ENCODE measurements at places on chromosomes 1 and 21.
A peak's percentile ranks its signal among the peaks of the same experiment; 100 is the strongest.

GRCh38 chr21:34351786-34352241, 12.0 kb upstream of the KCNE2 start:
- DNase-seq = no peak

DNA sequence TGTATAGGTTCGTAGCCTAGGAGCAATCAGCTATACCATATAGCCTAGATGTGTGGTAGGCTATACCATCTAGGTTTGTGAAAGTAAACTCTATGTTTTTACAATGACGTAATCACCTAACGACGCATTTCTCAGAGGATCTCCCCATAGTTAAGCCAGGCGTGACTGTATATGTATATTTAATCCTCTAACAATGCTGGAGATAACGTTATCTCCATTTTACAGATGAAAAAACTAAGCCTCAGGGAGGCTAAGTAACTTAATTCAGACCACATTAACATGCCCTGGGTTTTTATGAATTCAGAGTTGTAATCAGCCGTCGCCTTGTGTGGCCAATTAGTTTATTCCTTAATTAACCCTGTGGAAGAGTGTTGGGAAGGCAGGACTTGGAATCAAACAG, 107.7 kb upstream of the PLXNA2 start:
- DNase-seq = no peak

DNA sequence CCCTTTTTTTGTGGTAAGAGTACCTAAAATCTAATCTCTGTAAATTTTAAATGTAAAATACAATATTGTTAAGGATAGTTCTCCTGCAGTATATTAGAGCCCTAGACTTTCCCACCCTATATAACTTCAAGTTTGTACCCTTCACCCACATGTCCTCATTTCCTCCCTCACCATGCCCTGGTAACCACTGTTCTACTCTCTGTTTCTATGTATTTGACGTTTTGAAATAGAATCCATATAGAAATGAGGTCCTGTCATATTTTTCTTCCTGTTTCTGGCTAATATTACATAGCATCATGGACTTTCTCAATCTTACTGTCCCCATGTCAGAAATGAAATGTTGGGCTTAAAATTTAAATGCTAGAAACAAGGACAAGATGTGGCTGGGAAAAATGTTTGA, 24.8 kb downstream of the GBP7 start:
- DNase-seq = no peak

GRCh38 chr1:9573723-9574122, 15.0 kb upstream of the TMEM201 start:
- peak; percentile 38 for DNase-seq

DNA sequence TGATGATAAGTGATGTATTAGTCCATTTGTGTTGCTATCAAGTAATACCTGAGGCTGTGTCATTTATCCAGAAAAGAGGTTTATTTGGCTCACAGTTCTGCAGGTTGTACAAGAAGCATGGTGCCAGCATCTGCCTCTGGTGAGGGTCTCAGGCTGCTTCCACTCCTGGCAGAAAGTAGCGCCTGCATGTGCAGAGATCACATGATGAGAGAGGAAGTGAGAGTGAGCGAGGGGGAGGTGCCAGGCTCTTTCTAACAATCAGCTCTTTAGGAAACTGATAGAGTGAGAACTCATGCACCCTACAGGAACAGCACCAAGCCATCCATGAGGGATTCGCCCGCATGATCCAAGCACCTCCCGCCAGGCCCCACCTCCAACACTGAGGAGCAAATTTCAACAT, 2.2 kb upstream of the FHAD1 start:
- no peak for DNase-seq

DNA sequence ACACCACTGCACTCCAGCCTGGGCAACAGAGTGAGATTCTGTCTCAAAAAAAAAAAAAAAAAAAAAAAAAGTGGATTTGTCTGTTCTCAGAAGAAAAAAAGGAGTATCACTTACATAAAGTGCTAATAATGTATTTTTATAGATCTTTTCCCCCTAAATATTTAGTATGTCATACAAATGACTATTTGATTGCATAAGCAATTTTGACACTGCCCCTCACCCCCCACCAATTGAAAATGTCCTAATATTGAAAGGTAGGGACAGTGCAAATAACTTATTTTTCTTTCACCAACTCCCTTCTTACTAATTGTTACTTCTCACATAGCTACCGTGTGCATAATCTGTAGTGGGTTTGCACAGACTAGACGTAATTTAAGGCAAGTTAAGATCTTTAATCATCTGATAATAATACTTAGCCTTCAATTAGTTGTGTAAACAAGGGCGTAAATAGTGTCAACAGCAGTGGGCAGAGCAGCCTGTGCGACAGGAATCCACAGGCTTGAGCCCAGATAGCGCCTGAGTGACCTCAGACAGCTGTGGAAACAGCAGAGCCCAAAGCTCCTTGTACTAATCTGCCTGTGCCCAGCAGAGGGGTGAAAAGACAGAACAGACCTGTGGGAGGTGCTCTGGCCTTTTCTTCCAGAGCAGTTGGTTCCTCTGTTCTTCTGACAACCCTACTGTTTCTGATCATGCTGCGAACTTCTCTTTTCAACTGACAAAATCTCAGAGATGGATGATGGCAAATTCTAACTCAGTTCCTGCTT, 4.5 kb upstream of the IER5 start:
- peak; percentile 85 for DNase-seq

DNA sequence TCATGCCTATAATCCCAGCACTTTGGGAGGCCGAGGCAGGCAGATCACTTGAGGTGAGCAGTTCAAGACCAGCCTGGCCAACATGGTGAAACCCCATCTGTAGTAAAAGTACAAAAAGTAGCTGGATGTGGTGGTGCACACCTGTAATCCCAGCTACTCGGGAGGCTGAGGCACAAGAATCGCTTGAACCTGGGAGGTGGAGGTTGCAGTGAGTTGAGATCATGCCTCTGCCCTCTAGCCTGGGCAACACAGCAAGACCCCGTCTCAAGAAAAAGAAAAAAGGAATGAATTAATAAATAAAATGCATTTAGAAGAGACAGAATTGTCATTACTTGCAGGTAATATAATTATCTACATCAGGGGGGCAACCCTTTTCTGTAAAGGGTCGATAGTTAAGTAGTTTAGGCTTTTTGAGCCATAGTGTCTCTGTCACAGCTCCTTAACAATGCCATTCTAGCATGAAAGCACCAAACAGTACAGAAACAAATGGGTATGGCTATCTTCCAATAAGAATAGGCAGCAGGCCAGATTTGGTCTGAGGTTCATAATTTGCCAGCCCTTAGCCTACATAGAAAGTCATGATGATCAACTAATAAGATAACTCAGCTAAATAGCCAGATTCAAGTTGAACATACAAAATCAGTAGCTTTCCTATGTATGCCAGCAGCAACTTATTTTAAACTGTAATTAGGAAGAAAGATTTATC, 56.8 kb downstream of the RPRD2 start:
- peak; percentile 5 for DNase-seq
